MCF 10A (cell line): ENCODE measurements at places on chromosomes 1 and 21.

DNA sequence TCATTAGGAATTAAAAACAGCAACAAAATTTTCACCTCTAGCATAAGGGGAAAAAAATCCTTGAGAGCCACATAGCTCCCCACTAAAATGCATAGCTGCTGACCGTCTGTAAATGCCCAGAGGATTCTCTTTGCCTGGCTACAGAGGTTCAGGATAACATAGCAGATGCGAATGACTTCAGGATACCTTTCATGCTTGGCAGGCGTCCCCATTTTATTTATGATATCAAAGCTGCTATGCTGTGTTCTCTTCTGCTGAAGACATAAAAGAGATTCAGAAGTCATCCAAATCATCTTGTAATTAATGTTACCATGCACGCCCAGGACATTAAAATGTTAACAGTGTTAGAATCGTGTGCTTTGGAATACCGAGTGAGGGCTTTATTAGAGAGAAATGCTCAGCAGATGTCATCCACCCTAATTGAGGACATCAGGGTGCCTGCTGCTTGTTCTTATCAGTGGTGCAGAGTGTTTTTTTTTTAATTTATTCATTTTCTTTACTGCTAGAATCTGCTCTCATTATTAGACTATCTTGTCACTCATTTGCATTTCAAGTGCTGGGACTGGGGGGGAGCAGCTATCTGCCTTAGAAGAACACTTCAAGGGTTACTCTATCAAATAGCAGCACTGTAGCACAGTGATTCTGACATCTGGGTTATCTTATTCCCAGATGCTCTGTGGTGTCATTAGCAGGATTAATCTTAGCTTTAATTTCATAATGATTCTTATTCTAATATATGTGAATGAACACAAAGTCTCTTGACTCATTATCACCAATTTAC lies 139.5 kb downstream of the ZNF326 start:
- DNase-seq, result no peak
- no peaks in the 10 kb centered on the region for H3K4me1 ChIP-seq
- H3K36me3 ChIP-seq, result no peaks in the 10 kb centered on the region
- no peak overlapping the region for H3K27ac ChIP-seq

GRCh38 chr1:1393014-1393413 lies 6.1 kb downstream of the CCNL2 start:
- no peaks in the 10 kb centered on the region for H3K27me3 ChIP-seq
- peaks cover 100% of the 10 kb centered on the region for H3K36me3 ChIP-seq
- no peak overlapping the region for H3K27ac ChIP-seq
- no peak overlapping the region for H3K4me3 ChIP-seq

- H3K36me3 ChIP-seq, result no peaks in the 10 kb centered on the region
- no peak overlapping the region for H3K4me3 ChIP-seq
- H3K4me1 ChIP-seq, result no peaks in the 10 kb centered on the region
- peak; percentile 33 for DNase-seq
- H3K27me3 ChIP-seq, result no peaks in the 10 kb centered on the region
- no peak overlapping the region for H3K27ac ChIP-seq
Observed at GRCh38 chr21:24514081-24514733, 1093.1 kb downstream of the MRPL39 start.

DNA sequence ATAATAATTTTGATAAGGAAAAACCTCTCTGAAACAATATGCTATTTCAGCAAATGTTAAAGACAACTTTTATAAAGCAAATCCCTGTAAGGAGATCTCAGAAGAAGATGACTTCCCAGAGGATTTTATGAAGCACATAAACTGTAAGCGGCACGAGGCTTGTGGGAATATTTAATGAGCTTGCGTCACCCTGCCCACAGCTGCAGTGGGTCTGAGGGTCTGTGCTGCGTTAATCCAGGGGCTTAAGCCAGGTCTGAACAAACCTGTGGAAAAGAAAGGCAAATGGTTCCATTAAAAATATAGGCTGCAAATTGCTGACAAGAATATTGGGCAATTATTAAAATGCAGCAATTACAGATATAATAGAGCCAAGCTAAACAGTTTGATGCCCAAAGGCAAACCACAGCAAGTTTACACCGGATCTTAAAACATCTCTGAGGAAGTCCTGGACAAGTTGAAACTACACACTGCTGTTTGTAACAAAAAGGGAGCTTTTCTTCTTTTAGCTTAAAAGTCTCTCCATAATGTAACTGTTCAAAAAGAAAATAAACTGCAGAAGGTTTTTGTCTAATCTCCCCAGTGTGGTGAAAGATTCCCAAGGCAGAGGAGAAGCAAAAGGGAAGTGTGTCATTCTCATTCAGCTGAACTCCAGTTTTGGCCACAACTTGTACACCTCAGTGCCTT lies 21.8 kb downstream of the TGFBR3 start:
- H3K36me3 ChIP-seq, result peaks cover 29% of the 10 kb centered on the region
- peak overlapping the region; percentile 32 for H3K27ac ChIP-seq
- peak overlapping the region; percentile 48 for H3K4me3 ChIP-seq
- peaks cover 13% of the 10 kb centered on the region for H3K4me1 ChIP-seq
- no peaks in the 10 kb centered on the region for H3K27me3 ChIP-seq

DNA sequence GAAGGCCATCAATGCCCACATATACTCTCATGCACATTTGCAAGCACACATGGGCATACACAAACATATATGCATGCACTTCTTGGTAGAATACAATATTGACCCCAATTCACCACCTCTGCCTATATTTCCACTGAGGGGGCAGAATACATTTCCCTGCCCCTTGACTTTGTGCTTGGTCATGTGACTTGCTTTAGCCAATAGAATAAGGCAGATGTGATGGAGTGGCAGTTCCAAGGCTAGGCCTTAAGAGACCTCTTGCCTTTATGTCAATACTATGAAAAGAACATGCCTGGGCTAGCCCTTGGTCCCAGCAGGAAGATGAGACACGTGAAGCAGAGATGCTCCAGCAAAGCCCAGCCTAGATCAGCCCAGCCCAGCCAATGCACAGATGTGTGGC lies 66.0 kb upstream of the GRIK3 start:
- no peaks in the 10 kb centered on the region for H3K36me3 ChIP-seq
- no peak for DNase-seq
- H3K27ac ChIP-seq, result no peak overlapping the region
- H3K27me3 ChIP-seq, result peaks cover 11% of the 10 kb centered on the region
- H3K4me3 ChIP-seq, result no peak overlapping the region
- no peaks in the 10 kb centered on the region for H3K4me1 ChIP-seq

GRCh38 chr21:44949161-44949778 lies 9.4 kb downstream of the SLX9 start:
- H3K36me3 ChIP-seq, result peaks cover 19% of the 10 kb centered on the region
- no peaks in the 10 kb centered on the region for H3K27me3 ChIP-seq
- H3K27ac ChIP-seq, result no peak overlapping the region
- peaks cover 11% of the 10 kb centered on the region for H3K4me1 ChIP-seq
- DNase-seq, result peak; percentile 14
- H3K4me3 ChIP-seq, result no peak overlapping the region

- H3K27me3 ChIP-seq, result peaks cover 50% of the 10 kb centered on the region
- H3K36me3 ChIP-seq, result no peaks in the 10 kb centered on the region
- no peak for DNase-seq
- H3K4me1 ChIP-seq, result peaks cover 9% of the 10 kb centered on the region
- H3K4me3 ChIP-seq, result no peak overlapping the region
- no peak overlapping the region for H3K27ac ChIP-seq
Observed at GRCh38 chr1:205547936-205548827, 43.7 kb downstream of the CDK18 start.

- H3K36me3 ChIP-seq, result no peaks in the 10 kb centered on the region
- H3K4me3 ChIP-seq, result no peak overlapping the region
- peaks cover 25% of the 10 kb centered on the region for H3K27me3 ChIP-seq
- H3K4me1 ChIP-seq, result no peaks in the 10 kb centered on the region
- peak; percentile 82 for DNase-seq
- no peak overlapping the region for H3K27ac ChIP-seq
Observed at GRCh38 chr1:112172294-112172882, 182.9 kb upstream of the KCND3 start.

- H3K27ac ChIP-seq, result peak overlapping the region; percentile 55
- H3K27me3 ChIP-seq, result no peaks in the 10 kb centered on the region
- peak overlapping the region; percentile 50 for H3K4me3 ChIP-seq
- H3K36me3 ChIP-seq, result no peaks in the 10 kb centered on the region
Observed at GRCh38 chr1:230327892-230328284, 98.2 kb downstream of the PGBD5 start.

DNA sequence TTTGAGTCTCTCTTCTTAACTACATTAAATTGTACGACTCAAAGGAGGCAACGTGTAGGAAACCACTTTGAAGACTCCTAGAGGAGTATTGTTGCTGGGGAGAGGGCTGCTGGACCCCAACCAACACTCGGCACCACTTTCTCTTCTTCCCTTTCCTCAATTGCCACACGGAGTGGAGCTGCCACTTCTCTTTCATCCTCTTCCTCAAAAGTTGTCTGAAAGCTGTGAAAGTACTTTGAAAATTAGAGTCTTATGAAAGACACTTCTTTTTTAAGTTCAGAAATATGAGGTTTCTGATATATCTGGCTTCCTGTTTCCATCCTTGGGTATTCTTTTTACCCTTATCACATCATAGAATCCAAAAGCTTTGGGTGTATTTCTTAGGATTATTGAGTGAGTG lies 59.5 kb downstream of the MRPS6 start:
- peaks cover 12% of the 10 kb centered on the region for H3K36me3 ChIP-seq
- H3K27ac ChIP-seq, result no peak overlapping the region
- no peaks in the 10 kb centered on the region for H3K27me3 ChIP-seq

- no peaks in the 10 kb centered on the region for H3K36me3 ChIP-seq
- H3K27ac ChIP-seq, result peak overlapping the region; percentile 33
- no peak overlapping the region for H3K4me3 ChIP-seq
- H3K4me1 ChIP-seq, result peaks cover 36% of the 10 kb centered on the region
Observed at GRCh38 chr1:181126871-181127587, 38.5 kb downstream of the IER5 start.

DNA sequence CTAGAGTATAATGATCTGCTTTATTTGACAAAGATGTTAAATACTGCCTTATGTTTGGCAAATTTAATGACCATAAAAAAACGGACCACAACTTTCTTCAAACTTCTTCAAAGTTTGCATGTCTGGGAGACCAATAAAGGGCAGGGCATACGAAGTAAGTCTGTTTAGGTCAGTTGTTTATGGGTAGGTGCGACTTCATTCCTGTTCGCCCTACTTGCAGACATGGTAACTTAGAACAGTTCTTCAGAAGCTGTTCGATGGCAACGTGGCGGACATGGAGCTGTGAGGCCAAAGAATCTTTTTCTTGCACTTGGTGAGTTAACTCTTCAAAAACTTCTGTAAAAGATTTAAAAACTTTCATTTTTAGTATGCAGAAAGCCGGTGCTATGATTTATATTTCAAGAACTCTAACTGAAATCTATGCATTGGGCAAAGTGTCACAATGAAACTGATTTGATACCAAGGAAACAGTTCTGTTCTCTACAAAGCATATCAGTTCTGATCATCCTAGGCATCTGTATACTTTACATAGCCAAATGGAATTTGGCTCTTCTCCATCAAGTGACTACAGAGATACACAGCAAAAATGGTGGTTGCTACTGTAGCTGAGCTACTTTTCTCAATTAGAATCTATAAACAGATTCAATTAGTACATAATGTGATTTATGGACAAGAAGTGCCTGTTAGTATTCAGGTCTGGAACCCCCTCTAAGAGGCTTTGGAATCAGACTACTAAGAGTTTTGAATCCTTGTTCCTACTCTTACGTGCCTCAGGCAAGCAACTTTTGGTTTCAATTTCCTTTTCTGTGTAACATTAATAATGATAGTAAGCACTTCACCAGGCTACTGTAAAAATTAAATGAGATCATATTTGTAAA lies 25.7 kb downstream of the C21orf91 start:
- no peaks in the 10 kb centered on the region for H3K27me3 ChIP-seq
- DNase-seq, result no peak
- H3K27ac ChIP-seq, result no peak overlapping the region

DNA sequence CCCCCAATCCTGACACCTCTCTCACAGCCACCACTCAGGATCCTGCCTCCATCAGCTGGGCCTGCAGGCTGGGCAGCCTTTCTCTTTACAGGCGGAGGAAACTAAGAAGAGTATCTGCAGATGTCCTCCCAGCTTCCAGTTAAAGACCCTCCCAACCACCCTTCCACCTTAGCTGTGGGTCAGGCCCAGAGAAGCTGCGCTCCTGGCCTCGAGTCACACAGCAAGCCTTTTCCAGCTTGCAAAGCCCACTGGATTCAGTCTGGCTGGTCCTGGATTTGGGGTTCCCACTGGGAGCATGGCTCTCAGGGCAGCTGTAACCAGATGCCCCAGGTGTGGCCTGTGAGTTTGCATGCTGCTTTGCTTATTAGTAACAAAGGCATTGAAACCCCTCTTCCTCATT lies 19.9 kb downstream of the KCNQ4 start:
- no peaks in the 10 kb centered on the region for H3K36me3 ChIP-seq
- H3K4me1 ChIP-seq, result no peaks in the 10 kb centered on the region
- no peak overlapping the region for H3K27ac ChIP-seq
- no peak for DNase-seq
- peaks cover 23% of the 10 kb centered on the region for H3K27me3 ChIP-seq
- no peak overlapping the region for H3K4me3 ChIP-seq

GRCh38 chr1:193794239-193794638 lies 607.8 kb upstream of the B3GALT2 start:
- H3K4me1 ChIP-seq, result no peaks in the 10 kb centered on the region
- H3K36me3 ChIP-seq, result no peaks in the 10 kb centered on the region
- H3K27me3 ChIP-seq, result no peaks in the 10 kb centered on the region
- no peak overlapping the region for H3K4me3 ChIP-seq

DNA sequence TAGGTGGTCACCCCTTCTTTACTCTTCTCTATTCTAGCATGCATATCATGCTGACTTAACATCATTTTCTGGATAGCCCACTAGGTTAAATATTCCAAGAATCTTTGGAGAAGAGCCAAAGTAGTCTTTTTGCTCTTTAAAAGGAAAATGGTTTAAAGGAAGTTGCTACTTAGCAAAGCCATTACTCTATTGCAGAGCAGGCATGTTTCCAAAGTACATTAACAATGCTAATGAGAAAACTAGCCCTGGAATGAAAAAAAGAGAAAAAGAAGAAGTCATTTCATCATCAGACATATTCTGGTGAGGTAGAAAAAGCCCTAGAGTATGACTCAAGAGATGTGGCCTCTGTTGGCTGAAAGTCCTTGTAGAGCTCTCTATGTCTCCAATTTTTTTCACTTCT lies 74.0 kb downstream of the NUF2 start:
- no peaks in the 10 kb centered on the region for H3K4me1 ChIP-seq
- no peak overlapping the region for H3K27ac ChIP-seq
- H3K27me3 ChIP-seq, result peaks cover 24% of the 10 kb centered on the region

- no peaks in the 10 kb centered on the region for H3K27me3 ChIP-seq
- H3K4me1 ChIP-seq, result peaks cover 17% of the 10 kb centered on the region
- peak overlapping the region; percentile 79 for H3K27ac ChIP-seq
- no peak overlapping the region for H3K4me3 ChIP-seq
- DNase-seq, result peak; percentile 85
- no peaks in the 10 kb centered on the region for H3K36me3 ChIP-seq
Observed at GRCh38 chr1:87226341-87226760, 102.3 kb upstream of the LMO4 start.

GRCh38 chr1:77303387-77303786 lies 21.6 kb downstream of the AK5 start:
- H3K4me3 ChIP-seq, result no peak overlapping the region
- no peak for DNase-seq
- no peak overlapping the region for H3K27ac ChIP-seq
- no peaks in the 10 kb centered on the region for H3K36me3 ChIP-seq

DNA sequence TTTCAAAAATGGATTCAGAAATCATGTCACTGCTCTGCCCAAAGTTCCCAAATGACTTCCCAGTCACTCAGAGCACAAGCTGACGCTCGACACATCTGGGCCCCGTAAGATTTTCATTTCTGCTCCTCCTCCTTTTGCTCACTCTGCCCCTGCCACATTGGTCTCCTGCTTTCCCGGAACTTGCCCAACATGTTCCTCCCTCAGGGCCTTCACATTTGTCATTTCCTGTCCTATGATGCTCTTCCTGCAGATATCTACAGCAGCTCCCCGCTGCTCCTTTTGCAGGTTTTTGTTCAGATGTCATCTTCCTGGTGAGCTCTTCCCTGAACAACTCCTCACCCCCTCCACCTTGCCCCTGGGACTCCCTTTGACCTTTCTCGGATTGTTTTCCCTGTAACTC lies 58.5 kb upstream of the IVNS1ABP start:
- H3K4me3 ChIP-seq, result no peak overlapping the region
- H3K36me3 ChIP-seq, result no peaks in the 10 kb centered on the region
- H3K27me3 ChIP-seq, result no peaks in the 10 kb centered on the region
- peak; percentile 90 for DNase-seq
- H3K4me1 ChIP-seq, result peaks cover 18% of the 10 kb centered on the region
